Left renal pelvis (tissue), 4 donors: ENCODE measurements at places on chromosomes 3 and 15.

DNA sequence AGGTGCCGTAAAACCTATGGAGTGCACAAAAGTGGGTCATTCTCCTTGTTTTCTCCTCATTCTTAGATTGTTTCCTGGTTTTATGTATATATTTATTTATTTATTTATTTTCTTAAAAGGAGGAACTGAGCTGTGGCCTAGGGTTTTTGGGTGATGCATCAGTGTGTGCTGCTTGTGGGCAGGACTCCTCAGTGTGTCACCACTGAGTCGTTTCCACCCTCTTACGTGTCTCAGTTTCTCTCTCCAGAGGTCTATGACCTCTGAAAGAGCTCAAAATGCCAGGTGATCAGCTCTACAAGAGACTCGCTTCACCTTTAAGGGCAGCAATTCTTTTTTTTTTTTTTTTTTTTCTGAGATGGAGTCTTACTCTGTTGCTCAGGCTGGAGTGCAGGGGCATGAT lies 72.9 kb downstream of the CD200 start:
- no peak for DNase-seq

DNA sequence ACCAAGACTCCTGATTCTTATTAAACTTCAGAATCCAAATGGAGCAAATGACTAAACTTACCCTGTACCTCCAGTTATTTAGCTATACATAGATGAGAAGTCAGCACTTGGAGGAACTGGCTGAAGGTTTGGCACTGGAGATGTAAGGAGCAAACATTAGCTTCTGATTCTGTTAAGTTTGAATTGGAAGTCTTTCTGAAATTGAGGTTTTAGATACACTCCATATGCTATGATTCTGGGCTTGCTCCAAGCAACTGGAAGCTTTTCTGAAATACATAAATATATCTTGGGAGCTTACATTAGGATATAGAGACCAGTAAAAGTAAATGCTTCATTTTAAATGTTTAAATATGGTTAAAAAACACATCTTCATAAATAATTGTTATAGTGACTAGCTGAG lies 333.7 kb downstream of the EPHA3 start:
- no peak for DNase-seq

DNA sequence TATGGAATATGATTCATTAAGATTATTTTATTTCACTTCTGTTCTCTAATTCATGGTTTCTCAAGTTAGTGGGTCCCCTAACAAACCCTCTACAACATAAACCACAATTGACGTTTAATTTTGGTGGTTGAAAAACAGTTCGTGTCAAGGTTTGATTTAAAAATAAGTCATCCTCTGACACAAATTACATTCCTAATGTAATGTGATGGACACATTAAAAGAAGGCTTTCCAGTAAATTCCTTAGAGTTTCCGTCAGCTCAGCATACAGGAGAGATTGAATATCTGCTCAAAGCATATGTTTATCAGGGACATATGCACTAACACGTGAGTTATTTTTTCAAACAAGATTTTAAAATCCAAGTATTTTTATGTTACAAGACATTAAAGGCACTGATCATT lies 626.5 kb upstream of the ADAMTS9 start:
- no peak for DNase-seq

DNA sequence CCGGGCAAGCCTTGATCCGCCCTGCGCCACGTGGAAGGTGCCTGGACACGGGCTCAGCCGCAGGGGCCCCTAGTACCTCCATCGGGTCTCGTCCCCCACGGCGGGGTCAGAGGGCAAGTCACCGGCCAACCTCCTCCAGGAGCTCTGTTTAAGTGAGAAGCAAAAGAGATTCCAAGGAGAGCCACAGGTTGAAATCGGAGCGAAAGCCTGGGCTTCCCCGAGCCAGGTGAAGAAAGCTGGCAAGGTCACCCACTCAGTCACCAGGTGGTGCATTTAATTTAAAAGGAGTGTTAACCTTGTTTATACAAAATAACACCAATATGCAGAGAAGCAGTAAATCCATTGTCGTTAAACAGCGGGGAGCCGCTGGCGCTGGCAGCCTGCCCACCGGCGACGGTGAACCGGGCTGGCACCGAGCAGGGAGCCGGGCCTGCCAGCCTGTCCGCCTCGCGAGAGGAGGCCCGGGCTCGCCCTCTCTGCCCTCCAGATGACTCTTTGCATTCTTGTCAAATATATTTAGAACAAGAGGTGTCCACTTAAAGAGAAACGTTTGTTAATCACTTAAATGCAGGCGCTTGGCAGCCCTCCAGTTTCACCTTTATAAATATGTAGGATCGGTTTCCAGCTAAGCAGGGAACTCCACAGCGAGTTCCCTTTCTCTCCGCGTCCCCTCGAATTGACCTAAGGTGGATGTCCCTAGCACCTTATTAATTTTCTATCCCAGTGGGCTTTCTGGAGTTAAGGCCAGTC lies 277.3 kb upstream of the NR2F2 start:
- DNase-seq = no peak

DNA sequence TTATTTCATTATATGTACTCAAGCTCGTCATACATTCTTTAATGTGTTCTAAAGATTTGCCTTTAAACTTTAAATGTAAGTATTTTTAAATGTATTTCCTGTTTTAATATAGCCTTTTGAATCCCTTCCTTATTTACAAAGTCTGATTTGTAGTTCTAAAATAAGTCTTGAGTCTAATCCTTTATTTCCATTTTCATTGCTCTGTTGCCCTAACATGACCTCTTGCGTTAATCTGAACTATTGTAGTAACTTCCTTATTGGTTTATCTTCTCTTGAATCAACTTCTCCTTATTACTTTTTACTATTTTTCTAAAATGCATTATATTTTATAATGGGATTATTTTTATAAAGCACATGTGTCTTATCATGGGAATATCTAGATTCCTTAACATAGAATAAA lies 24.0 kb downstream of the KNL1 start:
- DNase-seq = no peak

DNA sequence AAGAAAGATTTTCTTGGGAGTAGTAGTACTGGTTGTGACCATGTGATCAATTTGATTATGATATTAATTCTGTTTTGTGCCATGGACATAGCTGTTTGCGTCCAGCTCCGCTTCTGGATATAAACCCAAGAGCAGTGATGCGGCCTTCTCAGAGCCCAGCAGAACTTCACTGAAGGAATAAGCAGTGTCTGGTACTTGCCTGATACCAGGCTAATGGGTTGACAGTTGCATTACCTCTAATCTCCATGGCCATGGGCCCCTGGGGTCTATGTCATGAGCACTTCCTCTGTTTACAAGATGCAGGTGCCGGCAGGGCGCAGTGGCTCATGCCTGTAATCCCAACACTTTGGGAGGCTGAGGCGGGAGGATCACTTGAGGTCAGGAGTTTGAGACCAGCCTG lies 36.3 kb upstream of the RAB6B start:
- DNase-seq = no peak

- DNase-seq = no peak
Observed at GRCh38 chr3:31561891-31562290, 29.2 kb downstream of the STT3B start.

GRCh38 chr3:16916840-16917239 lies 32.1 kb downstream of the PLCL2 start:
- no peak for DNase-seq

- peak; percentile 38 for DNase-seq
Observed at GRCh38 chr15:51621936-51622603, 501 bp downstream of the DMXL2 start.

- DNase-seq = no peak
Observed at GRCh38 chr15:77370580-77370979, 49.3 kb downstream of the PEAK1 start.

- DNase-seq = no peak
Observed at GRCh38 chr3:59191651-59192050, 141.8 kb upstream of the CFAP20DC start.

- no peak for DNase-seq
Observed at GRCh38 chr3:104673981-104674380, 692.7 kb upstream of the ALCAM start.

- DNase-seq = no peak
Observed at GRCh38 chr3:103672346-103672745, 1237.5 kb downstream of the ZPLD1 start.

- DNase-seq = peak; percentile 55
Observed at GRCh38 chr15:75454471-75455378, 3.2 kb upstream of the SIN3A start.

DNA sequence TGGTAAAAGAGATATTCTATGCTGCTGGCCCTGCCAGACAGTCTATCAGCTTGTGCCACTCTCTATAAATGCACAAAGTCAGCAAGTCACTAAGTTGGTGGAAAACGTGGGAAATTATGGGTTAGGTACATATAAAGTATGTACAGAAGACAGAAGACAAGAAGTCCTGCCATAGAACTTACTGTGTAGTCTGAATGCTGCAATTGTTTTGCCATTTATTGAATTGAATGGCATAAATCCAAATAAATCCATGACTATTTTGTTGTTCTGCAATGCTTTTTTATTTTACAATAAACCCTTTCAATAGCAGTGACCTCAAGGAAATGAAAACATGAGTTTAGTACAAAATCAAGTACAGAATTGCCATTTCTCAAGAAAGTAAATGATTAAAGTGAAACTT lies 34.1 kb upstream of the TM4SF1 start:
- no peak for DNase-seq

DNA sequence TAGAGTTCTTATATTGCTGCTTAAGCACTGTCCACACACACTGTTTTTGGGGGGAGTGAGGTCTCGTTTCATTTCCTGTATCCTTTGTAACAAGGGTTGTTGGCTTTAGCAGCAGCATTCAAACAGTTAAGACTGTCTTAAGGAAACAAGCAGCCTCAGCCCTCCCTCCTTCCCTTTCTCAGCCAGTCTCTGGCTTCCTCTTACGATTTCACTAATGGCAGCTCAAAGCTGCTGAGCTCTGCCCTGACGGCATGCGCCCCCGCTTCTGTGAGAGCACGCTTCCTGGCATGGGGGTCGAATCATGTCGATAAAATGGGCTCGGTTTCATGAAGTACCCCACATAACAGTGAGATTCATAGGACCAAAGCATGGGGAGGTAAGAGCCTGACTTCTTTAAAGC lies 105.0 kb downstream of the KLHL25 start:
- no peak for DNase-seq

GRCh38 chr3:73563896-73564582 lies 60.7 kb downstream of the PDZRN3 start:
- no peak for DNase-seq

GRCh38 chr3:183988216-183988790 lies 29.4 kb downstream of the ABCC5 start:
- no peak for DNase-seq

DNA sequence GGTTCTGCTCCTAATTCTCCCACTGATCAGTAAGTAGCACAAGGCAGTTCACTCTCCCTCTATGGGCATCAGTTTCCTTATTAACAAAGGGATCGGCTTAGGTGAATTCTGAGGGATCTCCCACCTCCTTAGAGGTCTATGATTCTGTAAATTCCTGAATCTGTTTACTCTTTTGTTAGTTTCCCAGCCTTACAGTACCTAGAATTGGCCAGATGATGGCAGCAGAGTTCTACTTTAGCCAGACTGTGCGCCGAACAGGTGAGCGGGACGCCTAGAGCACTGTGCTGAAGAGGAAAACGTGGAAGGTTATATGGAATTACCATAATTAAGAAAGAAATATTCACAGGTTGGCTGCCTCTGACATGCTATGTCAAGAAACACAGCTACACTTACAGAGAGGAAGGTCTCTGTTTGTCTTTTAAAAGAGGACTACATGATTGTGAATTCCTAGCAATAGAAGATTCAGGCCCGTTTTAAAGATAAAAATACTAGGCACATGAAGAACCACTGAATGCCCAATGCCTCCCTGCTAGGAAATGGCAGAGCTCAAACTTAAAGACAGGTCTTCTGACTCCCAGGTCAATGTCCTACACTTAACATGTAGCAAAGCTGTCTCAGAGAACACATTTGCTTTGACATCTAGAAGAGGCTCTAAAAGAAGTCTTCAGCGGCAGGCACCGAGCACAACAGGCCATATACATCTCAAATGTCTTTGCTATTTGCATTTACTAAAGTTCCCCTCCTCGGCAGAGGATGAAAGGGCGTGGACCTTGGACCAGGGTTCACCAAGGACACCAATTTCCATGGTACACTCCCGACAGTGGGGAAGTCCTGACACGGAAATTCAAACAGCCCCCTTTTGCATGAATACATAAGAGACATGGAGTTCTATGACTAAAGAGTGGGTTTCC lies 259.9 kb downstream of the FGF12 start:
- peak; percentile 19 for DNase-seq

- no peak for DNase-seq
Observed at GRCh38 chr15:90230071-90230494, 3.7 kb downstream of the CIB1 start.

DNA sequence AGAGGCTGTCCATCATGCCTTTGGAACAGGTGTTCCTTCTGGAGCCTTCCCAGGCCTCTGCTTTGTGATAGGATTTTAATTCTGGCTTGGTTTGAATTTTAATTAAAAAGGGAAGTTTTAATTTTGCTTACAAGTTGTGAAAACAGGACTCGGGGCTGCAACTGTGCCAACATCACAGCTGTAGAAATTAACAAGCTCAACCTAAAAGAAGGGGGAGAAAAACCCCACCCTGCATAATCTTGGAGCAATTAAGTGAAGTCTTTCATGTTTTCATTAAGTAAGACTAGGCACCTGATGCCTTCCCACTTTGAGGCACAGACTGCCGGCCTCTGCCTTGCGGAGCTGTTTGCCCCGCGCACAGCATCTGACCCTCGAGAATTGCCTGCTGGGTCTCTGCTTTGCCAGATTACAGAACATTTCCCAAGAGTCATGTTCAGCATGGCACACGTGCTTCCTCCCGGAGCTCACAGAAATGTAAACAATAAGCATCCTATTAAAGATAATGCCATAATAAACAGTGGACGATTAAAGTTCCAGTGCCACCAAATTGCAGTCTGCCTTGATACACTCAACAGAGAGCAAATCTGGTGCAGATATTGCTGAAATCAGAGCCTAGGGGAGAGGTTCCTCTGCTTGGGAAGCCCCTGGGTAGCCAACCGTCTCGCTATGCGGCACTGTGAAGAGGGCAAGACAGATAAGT lies 364.2 kb downstream of the LRTM1 start:
- no peak for DNase-seq

- no peak for DNase-seq
Observed at GRCh38 chr3:190709351-190709773, 153.1 kb downstream of the GMNC start.

GRCh38 chr3:146598535-146598934 lies 6.6 kb downstream of the PLSCR5 start:
- DNase-seq = no peak

- DNase-seq = no peak
Observed at GRCh38 chr3:6512172-6512800, 348.6 kb upstream of the GRM7 start.

GRCh38 chr3:119069725-119070124 lies 35.1 kb upstream of the IGSF11 start:
- DNase-seq = no peak

DNA sequence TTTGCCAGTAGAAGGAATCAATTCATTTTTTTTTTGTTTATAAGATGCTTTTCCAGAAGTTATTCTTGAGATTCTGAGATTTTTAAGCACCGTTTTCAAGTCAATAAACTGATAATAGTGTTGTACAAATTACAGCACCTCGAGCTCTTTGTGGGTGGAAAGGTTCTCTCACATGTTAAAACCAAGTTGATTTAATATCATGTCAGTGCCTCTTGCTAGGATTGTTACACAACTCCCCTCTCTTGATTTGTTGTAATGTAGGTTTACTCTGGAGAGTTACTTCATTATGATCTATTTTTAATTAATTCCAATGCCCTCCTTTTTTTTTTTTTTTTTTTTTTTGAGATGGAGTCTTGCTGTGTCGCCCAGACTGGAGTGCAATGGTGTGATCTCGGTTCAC lies 25.8 kb upstream of the UBXN7 start:
- DNase-seq = no peak
